ENCODE measurements at places on chromosomes 2 and 18.
A peak's percentile ranks its signal among the peaks of the same experiment; 100 is the strongest.

- DNase-seq, result no peak
Observed at GRCh38 chr2:221758076-221758475, 186.0 kb upstream of the EPHA4 start.

DNA sequence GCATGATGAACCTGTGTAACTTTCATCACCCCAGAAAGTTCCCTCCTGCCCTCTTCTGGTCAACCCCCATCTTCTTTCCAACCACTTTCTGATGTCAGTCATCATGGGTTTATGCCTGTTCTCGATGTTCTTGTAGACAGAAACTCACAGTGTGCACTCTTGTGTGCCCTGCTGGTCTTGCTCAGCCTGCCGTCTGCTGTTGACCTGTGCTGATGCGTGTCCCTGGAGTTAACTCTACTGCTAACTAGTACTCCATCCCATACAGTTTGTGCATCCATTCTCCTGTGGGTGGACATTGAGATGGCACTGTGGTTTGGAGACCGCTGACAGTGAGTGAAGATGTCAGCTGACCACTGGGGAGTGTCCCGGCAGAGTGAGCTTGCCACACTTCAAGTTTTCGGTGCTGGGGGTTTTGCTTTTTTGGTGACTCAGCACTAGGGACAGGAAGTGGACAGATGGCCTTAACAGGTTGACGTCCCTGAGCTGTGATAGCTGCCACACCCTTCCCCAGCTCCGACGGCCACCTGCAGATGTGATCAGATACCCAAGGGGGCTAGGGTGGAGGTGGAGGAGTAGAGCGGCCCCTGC lies 14.8 kb downstream of the KLHL29 start:
- no peak for DNase-seq

DNA sequence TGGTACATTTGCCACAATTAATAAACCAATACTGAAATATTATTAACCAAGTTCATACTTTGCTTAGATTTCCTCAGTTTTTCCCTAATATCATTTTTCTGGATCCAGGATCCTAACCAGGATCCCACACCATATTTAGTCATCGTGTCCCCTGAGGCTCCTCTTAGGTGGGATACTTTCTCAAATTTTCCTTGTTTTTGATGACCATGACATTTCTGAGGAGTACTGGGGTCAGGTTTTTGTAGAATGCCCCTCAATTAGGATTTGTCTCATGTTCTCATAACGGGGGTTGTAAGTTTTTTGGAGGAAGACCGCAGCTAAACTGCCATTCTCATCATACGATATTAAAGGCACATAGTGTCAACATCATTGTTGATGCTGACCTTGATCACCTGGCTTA lies 15.5 kb upstream of the ERCC3 start:
- no peak for DNase-seq

GRCh38 chr2:241063587-241063986 lies 38.5 kb downstream of the MTERF4 start:
- DNase-seq, result no peak

DNA sequence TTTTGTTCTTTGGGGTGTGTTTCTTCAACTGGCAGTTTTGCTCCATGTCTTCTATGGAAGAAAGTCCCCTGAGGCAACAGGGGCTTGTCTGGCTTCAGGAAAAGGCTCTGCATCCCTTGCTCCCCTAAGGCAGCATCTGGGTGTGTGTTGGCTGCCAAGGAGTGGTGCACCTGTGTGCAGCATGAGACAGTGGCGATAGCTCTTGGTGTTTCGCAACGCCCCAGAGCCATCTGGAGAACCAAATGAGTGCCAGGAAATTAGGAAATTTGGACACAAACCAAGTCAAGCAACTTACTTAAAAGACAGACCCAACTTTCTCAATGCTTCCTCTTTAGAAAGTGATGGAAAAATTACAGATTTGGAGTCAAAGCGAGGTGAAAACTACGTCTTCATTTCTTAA lies 1044.4 kb upstream of the CNTNAP5 start:
- DNase-seq, result no peak

- no peak for DNase-seq
Observed at GRCh38 chr2:174121612-174122011, 126.7 kb downstream of the OLA1 start.

- peak; percentile 87 for DNase-seq
Observed at GRCh38 chr2:112623913-112624777, 21.6 kb upstream of the SLC20A1 start.

DNA sequence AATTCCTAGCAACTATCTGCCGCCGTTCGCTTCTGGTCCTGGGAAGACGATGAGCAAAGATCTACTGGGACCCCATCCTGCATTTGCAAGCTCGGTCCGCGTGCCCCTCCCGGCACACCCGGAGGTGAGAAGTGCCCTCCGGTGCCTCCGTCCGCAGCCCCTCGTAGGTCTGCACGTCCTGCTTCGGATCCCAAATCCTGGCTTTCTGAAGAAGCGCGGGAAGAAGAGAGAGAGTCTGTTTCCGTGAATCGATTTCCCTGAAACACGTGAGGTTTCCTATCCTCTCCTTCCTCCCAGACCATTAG lies 5.0 kb upstream of the OSR1 start:
- DNase-seq, result no peak

DNA sequence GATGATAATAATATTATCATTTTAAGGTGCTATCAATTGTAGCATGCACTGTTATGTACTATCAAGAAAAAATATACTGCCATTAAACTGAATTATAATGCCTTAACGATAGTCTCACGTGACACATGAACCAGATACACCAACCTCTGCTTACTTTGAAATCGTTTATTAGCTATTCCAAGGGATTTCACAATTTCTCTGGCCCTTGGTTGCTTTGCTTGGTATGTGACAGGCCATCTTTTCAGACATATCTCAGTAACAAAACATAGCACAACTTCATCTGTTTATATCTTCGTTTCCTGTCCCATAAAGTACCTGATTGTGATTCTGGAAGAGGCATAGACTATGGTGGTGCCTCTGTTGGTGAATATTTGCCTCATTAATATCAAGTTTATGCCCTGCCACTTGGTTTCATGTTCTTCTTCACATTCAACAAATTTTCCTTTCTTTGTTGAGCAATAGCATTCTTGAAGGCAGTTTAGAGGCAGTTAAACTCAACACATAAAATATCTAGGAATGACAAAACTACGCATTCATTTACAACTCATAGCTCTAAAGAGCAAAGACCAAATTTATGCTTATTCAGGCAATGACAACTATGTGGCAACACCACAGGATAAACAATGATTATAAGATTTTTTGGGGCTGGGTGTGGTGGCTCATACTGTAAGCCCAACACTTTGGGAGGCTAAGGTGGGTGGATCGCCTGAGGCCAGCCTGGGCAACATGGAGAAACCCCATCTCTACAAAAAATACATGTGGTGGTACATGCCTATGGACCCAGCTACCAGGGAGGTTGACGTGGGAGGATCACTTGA lies 84.3 kb downstream of the MCFD2 start:
- no peak for DNase-seq

- DNase-seq, result no peak
Observed at GRCh38 chr2:1462994-1463393, 49.7 kb downstream of the TPO start.

GRCh38 chr2:170411660-170412059 lies 233.7 kb downstream of the MYO3B start:
- DNase-seq, result no peak

DNA sequence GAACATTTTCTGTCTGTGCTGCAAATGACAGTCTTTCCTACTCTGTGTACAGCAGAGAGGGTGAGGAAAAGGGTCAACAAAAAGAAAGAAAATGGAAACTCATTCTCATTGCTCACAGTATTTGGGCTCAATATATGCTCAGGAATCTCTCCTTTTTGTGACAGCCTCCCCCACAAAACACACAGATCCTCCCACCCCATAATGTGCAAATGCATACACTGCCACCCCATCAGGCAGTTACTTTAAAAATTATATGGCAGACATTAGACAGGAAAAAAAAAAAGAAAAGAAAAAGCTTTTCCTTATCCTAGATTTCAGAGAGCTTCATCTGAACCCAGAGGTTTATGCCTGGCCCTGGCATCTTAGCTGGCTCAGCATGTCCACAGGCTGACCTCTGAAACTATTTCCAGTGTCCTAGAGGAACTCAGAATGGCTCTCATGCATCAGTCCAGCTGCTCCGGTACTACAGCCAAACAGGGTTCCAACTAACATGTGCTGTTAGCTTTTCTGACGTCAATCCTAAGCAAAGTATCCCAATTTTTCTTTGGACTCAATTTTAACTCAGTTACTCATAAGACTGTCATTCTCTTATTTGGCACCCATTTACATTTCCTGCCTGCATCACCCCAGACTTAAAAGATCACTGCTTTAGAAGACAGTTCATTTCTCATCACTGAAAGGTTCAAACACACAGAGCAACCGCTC lies 105.9 kb downstream of the RBMS1 start:
- DNase-seq, result no peak

DNA sequence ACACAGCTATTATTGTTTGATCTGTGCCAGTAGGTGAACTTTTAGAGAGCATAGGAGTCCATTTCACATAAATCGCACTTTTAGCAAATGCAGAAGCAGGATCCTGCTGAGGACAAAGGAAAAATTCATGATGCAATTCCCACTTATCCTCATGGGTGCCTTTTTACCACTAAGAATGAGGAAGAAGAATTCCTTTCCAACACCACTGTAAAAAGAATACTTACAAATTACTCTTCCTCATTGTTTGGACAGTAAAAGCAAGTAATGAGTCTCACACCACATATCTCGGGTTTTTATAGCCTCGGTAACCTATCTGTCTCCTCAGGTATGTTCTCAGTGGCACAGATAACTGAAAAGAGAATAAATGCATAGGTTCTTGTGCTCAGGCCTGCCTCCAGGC lies 238.5 kb downstream of the MTX2 start:
- no peak for DNase-seq

DNA sequence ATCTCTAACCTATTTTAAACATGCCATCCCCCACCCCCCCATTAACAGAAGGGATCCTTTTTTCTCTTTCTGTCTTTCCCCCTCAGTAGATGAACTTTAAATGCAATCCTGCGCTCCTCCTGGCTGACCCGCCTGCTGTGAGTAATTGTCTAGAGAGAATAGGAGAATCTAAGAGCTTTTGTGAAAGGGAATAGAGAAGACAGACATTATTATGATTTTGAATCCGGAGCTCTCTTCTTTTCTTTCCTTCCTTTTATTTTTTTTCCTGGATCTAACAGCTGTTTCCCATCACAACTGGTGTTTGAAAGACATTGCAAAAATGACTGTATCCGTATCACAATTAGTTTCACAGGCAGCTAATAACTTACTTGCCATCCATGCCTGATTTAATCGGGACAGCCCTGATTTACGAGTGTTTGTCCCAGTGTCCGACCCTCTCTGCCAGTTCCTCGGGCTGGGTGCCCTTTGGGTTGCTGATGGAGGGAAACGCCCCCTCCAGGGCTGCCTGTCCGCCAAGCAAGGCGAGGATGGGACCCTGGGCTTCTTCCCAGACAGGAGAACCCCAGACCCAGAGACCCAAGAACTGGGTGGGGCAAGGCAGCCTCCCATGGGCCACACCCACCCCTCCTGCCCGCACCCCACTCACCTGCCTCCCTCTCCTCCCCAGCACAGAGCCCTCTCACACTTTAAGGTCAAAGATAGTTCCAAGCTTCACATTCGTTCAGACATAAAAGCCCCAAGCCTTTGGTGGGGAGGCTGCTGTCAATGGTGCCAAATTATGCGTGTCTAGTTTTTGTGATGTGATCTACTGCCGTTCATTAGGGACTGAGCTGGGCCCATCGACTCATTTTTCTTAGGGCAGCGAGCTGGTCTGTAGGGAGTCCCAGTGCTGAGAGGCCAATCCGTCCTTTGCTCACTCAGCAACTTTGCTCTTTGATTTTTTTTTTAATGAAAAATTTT lies 231.7 kb downstream of the ZNF516 start:
- no peak for DNase-seq

DNA sequence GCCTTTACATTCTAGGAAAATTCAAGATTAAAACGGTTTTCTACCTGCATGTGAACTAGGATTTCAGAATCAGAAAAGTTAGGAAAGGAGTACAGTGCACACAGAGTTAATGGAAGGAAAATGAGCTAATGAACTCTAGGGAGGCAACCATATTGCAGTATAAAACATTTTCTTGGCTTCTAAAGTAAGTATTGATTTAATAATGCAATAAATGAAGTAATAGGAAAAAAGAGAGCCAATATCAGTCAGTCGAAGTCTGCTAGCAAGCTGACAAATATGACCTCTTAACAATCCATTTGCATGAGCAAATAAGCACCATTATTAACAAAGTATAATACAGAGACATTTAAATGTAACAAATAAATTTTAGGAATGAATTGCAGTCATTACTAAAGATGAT lies 80.2 kb upstream of the COL3A1 start:
- DNase-seq, result no peak

GRCh38 chr2:85888020-85888683 lies 638 bp downstream of the ST3GAL5 start:
- DNase-seq, result peak; percentile 53

GRCh38 chr2:9122367-9122766 lies 84.2 kb upstream of the ASAP2 start:
- no peak for DNase-seq

DNA sequence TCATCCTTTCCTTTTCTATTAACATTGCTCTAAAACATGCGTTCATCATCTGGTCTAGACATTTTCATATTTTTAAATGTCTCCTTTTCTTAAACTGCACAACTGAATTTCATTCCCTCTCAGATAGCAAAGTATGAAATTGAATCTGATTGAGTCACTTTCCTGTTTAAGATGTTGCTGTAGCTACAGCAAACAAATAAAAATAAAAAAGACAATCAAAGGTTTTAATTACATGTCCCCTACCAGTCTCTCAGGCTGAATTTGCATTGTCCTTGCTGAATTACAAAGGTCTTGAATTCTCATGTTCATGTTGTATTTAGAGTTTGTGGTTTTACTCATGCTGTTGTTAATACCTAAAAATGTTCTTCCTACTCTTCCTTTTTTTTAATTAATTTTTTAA lies 537.9 kb upstream of the LRATD1 start:
- DNase-seq, result no peak

DNA sequence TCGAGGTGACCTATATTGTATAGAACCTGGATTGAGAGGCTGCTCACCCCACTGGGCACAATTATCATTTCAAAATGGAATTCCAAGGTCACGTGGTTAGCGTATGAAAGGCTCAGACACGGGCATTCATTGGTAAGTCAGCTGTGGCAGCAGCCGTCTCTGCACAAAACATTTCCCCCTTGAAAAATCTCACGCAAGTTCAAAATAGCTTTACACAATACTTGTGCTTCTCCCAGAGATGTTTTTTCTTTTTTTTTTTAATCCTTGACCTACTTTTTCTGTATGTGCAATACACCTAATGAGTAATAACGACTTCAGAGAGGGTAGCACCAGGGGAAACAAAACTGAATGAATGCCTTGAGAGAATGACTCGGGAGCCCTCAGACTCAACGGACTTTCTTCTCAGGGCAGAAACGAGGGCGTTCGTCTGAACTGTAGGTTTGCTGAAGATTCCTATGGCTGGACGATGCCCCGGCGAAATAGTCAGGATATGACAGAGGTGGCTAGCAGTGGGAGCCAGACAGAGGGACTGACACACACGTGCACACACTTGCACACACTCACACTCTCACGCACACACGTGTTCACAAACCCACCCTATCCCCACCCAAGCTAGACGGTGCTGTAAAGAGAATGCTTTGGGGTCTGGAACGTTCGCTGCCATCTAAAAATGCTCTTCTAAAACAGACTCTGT lies 77.8 kb downstream of the PDCL3 start:
- no peak for DNase-seq
